ENCODE measurements at places on chromosomes 7 and 10.

- no peak for DNase-seq
These were observed 194.4 kb downstream of the GATA3 start for GRCh38 chr10:8248868-8249267.

- no peak for DNase-seq
These were observed 16.5 kb upstream of the ARL4A start for GRCh38 chr7:12670743-12671520.

DNA sequence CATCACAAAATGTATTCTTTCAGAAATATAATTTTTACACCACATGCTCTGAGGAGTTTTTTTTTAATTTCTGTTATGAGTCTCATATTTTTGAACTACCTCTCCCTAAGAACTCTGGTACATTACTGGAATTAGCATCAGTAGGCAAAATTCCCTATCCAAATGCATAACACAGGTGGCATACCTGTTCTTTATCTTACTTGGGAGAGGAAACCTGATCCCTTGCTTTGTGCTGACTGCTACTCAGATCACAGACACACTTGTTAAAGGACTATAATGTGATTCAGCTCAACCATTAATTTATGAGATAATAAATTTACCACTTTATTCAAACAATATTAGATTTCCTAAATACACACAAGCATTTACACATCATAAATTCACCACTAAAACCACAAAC lies 617.2 kb downstream of the GRM8 start:
- DNase-seq = no peak

DNA sequence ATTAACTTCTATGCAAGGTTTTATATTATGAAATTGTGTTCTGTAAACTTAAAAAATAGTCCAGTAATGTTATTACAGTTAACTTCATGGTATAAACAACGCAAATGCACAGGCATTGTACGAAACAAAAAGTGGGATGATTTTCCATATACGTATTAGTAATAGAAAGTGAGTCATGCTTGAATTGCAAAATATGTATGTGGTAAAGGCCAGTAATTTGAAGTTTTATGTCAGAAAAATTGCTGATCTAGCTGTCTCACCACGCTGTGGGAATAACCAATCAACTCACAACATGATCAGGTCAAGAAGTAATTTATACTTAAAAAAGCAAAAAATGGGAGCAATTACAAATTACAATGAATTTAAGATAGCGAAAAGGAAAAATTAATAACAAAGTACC lies 37.0 kb upstream of the GLI3 start:
- DNase-seq = no peak

- no peak for DNase-seq
These were observed 219.7 kb upstream of the STK17A start for GRCh38 chr7:43363035-43363791.

DNA sequence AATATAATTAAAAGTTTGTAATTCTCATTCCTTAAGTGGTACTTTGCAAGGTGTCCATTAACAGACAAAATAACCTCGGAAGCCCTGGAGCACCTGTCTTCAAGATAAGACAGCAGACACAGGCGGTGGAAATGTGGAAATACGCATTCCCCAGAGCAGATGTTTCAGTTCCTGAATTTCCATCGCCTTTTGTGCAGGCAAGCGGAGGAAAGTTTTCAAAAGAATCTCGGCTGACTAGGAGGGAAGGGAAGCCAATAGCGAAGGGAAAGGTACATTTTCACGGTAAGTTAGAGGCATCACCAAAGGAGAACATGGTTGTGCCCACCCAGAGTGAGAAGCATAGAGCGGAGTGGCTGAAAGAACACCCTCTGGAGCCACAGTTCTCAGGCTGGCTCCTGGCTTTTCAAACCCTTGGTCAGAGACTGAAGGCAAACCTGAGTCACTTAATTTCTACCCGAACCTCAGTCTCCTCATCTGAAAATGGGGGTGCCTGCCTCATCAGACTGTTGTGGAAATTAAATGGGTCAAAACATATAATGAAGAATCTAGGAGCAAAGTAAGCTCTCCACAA lies 13.6 kb downstream of the CPA1 start:
- no peak for DNase-seq

- DNase-seq = no peak
These were observed 114.0 kb downstream of the WDFY4 start for GRCh38 chr10:48798481-48799254.

DNA sequence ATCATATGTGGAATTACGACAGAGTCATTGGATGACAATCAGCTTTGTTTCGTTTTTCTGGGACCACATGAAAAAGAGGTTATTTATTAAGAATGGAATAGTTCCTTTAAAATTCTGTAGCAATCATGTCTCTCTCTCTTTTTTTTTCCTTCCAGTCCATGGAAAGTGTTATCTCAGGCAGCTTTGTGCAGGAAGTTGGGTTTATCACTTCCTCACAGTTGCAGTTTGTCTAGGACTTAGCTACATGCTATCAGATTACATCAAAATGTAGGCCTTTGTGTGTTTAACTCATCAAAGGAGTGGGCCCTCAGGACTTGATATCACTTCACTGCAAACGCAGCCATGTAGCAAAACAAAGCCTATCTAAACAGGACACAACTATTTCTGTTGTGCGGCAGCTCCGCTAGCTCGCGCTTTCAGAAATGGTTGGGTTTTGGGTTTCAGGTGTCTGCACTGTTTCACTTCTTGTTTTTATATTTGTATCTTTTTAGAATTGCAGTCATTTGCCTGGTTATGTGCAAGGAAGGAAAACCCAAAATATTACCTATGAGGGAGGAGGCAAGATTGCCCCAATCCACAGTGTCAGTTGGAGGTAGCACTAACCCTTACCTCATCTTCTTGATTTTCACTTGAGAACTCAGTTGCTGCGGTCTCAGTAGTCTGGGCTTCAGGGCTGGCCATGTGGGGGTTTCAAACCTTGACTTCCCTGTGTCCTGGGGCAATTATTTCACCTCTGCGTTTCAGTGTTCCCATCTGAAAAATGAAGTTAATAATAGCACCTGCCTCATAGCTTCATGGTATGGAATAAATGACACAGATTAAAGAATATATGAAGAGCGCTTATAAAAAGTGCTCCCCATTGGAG lies 66.7 kb downstream of the HHEX start:
- DNase-seq = no peak

- DNase-seq = no peak
These were observed 103.6 kb downstream of the BTAF1 start for GRCh38 chr10:92027141-92027540.

- no peak for DNase-seq
These were observed 112.8 kb downstream of the JCAD start for GRCh38 chr10:29946614-29946952.

- no peak for DNase-seq
These were observed at the start of gene ELMO1 for GRCh38 chr7:37448636-37449361. ELMO1 (minus strand) TSS chr7:37448864; CDS start chr7:37342690, 106,174 bp downstream.

DNA sequence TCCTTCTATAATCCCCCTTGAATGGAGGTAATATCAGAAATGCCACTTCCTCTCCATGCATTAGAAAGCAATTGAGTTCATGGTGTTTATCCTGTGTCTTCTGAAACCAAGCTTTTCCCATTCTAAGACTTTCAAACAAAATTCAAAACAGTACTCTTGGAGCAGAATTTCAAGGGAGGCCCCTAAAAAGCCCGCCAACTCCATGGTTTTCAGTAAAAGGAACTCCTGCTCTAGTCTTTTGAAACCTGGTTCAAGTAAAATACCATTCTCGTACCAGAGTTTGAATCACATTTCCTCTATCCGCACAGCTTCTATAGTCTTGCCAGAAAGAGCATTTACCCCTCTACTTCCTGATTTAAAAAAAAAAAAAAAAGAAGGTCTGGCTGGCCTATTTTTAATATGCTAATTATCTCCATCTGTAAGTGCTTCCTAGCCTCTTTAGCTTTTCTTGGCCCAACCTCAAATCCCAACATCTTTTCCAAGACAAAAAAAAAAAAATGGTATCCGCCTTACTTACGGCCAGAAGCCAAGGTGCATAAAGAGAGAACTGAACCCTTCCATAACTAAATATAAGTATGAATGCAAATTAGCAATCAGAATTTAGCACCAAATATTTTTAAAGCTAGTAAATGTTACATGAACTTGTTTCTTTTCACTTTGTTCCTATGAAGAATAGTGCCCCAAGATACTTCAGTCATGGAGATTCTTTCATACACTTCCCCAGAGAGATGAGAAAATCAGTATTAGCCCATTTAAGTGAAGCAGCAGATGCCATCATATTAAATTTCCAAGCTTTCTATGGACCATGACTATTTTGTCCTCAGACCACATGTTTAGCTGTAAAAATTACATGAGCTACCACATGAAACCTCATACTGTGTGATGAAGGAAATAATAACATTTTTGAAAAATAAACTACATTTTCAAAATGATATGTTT lies 199.9 kb upstream of the FAM3C start:
- no peak for DNase-seq

DNA sequence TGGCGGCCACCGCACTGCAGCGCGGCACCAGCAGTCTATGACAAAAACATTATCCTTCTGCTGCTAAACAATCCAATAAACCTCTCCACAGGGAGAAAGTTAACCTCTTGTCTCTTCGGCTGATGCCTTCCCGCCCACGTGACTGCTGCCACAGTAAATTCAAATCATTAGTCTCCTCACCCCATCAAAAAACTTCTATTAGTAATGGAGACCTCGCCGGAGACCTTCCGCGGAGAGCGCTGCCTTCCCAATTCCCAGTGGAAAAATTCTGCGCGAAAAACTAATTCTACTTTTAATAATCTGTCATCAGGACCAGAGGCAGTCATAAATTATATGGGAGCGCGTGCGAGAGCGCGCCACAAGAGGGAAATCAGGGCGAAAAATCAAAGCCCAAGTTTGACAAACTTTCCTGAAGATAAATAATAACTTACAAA lies 90.0 kb upstream of the PAX2 start:
- no peak for DNase-seq

GRCh38 chr7:105244594-105244993 lies 144.1 kb downstream of the SRPK2 start:
- no peak for DNase-seq

- no peak for DNase-seq
These were observed 167.8 kb upstream of the CXCL12 start for GRCh38 chr10:44552726-44553125.

DNA sequence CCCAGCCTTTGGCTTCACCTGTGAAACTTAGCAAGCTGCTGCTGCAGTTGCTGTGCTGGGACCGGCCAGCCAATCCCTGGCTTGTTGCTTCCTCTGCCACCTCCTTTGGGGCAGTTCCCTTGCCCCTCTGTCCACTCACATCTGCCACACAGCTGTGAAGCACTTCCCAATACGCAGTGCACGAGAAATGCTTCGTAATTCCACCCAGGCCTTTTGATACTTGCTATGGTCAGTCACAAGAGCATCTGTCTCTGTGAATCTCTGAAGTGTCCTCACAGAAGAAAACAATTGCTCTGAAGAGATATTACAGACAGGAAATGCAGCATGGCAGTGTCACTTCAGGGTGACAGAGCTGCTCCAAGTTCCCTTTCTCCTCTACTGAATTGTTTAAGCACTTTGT lies 208.5 kb downstream of the PTEN start:
- no peak for DNase-seq

GRCh38 chr10:34141032-34141680 lies 673.9 kb downstream of the PARD3 start:
- no peak for DNase-seq

GRCh38 chr7:115356999-115357702 lies 435.3 kb downstream of the MDFIC start:
- DNase-seq = no peak

DNA sequence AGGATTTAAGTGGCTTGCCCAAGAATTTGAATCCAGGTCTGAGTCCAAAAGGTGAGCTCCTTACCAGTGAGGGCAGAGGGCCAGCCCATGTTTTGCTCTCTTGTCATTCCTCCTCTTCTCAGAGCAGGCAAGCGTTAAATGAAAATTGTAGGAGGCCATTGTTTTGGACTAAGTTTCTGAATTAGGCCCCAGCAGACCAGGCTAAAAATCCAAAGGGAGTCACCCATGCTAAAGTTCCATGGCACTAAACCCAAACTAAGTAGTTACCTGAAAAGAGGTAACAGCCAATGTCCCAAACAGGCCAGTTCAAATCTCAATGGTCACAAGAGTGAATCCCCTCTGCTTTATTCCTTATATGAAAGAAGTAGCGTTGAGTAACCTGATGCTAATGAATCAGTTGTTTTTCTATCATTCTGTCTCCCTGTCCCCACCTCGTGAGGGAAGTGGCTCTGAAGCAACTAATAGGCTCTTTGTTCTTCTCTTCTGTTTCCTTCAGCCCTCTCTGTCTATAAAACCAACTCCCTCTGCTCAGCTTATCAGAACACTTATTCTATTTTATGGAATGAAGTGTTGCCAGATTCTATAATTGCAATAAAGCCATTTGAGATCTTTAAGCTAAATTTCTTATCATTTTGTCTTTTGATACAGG lies 17.5 kb upstream of the CDH23 start:
- no peak for DNase-seq

DNA sequence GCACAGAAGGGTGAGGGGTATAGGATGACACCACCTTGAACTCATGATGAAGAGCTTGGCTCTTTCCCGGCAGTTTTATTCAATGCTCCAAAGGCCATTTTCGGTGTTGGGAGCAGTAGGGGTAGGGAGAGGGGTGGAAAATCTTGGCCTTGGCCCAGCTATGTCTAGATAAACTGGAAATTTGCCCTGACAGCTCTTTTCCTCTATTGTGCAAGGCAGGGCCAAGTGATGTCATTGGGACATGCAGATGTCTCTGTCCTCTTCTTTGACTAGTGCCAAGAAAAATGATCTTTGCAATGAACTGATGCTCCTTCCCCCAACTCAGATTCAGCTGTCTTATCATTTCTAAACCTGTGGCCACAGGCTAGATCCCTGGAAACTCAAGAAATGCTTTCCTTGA lies 27.7 kb upstream of the PRKCQ start:
- no peak for DNase-seq

GRCh38 chr7:47586925-47587324 lies 5.0 kb upstream of the TNS3 start:
- no peak for DNase-seq

DNA sequence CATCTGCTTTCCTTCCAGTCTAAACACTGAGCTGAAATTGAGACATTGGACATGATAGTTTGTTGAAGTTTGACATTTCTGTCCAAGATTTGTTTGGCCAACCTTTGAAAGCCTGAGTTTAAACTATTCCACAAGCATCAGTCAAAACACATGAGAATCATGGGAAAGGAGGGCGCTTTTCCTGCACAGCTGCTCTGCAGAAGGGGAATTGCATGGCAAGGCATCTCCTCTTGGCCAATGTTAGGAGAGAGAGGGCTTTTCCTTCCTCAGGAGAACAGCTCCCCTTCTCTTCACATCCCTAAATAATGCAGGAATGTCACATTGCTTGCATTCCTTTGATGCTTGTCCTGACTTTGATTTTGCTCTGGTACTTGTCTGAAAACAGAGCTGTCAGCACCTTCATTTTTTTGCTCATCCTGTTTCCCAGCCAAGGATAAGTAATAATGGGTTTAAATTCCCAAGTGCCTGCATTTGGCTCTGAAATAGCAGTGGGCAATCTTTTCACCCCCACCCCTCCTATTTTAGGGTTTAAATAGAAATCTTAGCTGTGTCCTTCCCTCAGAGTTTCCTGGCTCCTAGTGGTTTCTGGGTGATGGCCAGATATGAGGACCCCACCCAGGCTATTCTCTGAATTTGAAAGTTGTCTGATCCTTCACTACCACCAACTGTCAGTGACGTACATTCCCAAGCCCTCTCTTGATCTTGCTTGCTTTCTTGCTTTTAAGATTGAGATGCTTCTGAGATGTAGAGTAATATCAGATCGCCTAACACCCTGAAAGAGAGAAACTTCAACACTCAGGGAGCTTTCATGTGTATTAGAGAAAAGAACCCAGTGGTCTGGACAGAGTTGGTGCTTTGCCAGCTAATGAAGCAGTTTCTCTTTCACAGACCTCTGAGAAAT lies 75.2 kb upstream of the NPVF start:
- no peak for DNase-seq

- no peak for DNase-seq
These were observed 176.2 kb downstream of the MGMT start for GRCh38 chr10:129643266-129643665.

GRCh38 chr10:49678827-49679479 lies 498 bp upstream of the C10orf53 start:
- no peak for DNase-seq

Data from stimulated activated CD8-positive, alpha-beta memory T cell treated with anti-CD3 and anti-CD28 coated beads, Interleukin-4, amount 100 ng/mL, for 1 hour (primary cell).